EH (cell line): ENCODE measurements at places on chromosomes 12 and 14.
A peak's percentile ranks its signal among the peaks of the same experiment; 100 is the strongest.

- DNase-seq = no peak
Observed at GRCh38 chr12:7081037-7081436, 11.2 kb downstream of the C1R start.

DNA sequence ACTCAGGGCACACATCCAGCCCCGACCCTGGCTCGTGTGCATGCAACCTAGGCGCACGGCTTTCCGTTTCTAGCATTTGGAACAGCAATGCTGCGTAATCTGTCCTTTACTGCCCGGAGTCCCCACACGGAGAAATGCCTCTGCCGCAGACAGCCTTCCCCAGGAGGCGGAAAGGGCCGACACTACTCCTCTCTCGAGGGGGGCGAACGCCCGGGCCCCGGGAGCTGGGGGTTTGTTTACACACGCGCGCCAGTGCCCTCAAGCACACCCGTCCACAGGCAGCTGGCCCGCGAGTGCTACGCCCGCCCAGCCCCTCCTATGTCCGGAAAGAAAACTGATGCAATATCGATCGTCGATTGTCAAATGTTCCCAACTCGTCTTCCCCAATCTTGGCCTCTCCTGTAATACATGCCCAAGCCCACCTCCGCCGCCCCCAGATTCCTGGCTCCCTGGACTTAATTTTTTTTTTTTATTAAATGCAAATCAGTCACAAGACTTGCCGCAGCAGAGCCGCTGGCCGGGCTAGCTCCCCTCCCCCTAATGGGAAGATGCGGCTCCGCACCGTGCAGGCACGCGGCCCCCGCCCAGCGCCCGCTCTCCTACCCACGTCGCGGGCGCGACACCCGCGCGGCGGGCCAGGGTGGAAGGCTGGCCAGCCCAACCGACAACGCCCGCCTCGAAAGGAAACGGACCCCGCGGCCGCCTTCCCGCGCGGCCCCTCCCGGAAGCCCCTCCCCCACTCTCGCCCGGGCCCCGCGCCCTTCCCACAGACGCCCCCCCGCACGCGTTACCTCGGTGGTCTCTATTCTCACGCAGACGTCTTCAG is 642 bp downstream of the SLC38A2 start:
- peak; percentile 67 for DNase-seq

GRCh38 chr12:59429766-59430165 is 166.1 kb upstream of the SLC16A7 start:
- peak; percentile 46 for DNase-seq

GRCh38 chr12:6555018-6555691 is 687 bp downstream of the IFFO1 start:
- peak; percentile 48 for DNase-seq

DNA sequence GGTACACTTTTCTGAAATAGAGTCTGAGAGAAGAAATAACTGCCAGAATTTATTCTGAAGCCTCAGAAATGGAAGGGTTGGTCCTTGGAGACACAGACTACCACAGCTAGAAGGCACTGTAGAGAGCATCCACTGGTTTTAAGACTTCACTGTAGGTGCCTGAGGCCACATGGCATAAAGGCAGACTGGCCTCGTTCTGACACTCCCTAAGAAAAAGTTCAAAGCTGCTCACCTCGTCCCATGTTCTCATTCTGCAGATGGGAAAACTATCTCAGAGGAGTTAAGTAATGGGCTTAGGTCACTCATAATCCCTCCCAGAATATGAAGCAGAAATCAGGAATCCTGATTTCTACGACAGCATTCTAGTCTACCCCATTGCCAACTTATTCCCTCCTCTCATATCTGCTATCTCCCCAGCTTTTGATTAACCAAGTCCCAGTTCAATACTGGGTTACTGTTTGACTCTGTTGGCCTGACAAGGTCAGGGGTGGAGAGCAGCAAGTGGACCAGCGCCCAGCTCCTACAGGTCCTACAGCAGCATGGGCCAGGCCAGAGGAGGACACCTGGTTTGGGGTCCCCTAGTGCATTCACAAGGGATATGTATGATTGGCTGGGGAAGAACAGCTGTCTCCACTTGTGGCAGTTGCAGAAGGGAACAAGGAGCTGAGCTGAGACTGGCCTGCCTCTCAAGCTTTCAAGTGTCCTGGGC is 3.7 kb downstream of the ITGA5 start:
- no peak for DNase-seq

DNA sequence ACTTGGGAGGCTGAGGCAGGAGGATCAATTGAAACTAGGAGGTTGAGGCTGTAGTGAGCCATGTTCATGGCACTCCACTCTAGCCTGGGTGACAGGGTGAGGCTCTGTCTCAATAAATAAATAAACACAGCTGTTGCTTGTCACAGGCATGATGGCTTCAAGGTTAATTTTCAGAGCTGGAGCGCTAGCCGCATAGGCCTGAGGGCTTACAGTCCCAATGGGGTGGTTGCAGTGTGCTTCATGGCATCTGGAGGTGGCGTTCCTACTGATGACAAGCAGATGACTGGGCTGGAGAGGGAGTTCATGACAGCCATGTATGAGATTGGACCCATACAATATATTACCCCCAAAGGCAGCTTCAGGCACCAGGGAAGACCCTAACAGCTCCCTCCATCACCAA is 1.6 kb upstream of the FMNL3 start:
- peak; percentile 11 for DNase-seq

GRCh38 chr12:852864-853263 is 96.6 kb downstream of the RAD52 start:
- DNase-seq = no peak

- DNase-seq = no peak
Observed at GRCh38 chr12:132049876-132050275, 94.2 kb downstream of the DDX51 start.

DNA sequence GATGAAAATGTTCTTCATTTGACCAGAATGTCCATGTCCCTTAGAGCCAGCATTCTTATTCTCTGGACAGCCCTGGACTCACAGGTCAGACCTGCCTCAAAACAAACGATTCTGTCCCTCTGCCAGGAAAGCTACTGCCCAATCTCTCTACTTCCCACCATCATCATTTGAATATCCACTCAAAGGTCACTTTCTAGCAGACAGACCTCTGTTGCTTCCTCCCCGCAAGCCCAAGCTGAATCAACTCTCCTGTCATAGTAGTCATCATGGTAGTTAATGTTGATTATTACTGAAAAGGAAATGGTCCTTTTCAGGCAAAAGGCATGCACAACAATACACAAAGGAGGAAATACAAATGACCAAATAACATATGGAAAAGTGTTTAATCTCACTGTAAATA is 39.6 kb upstream of the CPM start:
- no peak for DNase-seq

GRCh38 chr14:22429546-22430294 is 159.3 kb downstream of the DAD1 start:
- no peak for DNase-seq

- DNase-seq = no peak
Observed at GRCh38 chr12:32151086-32151485, 44.4 kb downstream of the BICD1 start.

DNA sequence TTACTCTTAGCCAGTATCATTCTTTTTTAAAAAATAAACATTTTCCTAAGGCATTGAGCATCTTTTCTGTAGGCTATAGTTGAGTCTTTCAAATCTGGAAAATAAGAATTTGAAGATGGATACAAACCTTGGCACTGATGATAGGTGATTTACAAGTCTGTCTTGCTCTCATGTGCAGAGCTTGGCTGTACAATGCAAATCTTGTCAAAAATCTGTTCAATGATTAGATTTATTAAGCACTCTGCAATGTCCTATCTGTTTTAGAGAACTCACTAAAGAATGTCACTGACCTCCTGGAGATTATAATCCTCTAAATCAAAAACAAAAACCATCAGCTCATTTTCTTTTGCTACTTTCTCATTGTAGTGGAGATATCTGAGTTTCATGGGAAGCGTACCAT is 42.8 kb upstream of the AMIGO2 start:
- no peak for DNase-seq

- peak; percentile 72 for DNase-seq
Observed at GRCh38 chr12:53214687-53215455, 7.8 kb upstream of the ITGB7 start.

DNA sequence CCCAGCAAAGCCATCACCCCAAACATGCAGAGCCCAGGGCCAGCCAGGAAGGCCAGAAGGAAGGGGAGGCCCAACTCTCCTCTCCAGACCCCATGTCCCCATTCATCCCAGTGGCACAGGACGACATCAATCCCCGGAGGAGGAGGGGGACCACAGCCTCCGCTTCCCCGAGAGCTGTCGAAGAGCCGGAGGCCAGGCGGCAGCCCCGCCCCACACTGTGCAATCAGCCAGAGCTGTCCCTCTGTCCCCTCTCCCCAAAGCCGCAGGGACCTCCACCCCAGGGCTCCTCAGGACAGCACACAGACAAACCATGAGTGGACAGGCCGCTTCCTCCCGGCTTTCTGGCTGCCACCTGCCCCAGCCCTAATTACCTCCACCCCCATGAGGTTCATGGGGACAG is 16.8 kb downstream of the RAB35 start:
- DNase-seq = no peak

GRCh38 chr12:119206348-119207062 is 27.8 kb downstream of the HSPB8 start:
- DNase-seq = no peak

- no peak for DNase-seq
Observed at GRCh38 chr12:21780786-21781185, 6.3 kb upstream of the KCNJ8 start.

GRCh38 chr14:102799684-102800562 is 22.7 kb downstream of the TRAF3 start:
- peak; percentile 97 for DNase-seq

DNA sequence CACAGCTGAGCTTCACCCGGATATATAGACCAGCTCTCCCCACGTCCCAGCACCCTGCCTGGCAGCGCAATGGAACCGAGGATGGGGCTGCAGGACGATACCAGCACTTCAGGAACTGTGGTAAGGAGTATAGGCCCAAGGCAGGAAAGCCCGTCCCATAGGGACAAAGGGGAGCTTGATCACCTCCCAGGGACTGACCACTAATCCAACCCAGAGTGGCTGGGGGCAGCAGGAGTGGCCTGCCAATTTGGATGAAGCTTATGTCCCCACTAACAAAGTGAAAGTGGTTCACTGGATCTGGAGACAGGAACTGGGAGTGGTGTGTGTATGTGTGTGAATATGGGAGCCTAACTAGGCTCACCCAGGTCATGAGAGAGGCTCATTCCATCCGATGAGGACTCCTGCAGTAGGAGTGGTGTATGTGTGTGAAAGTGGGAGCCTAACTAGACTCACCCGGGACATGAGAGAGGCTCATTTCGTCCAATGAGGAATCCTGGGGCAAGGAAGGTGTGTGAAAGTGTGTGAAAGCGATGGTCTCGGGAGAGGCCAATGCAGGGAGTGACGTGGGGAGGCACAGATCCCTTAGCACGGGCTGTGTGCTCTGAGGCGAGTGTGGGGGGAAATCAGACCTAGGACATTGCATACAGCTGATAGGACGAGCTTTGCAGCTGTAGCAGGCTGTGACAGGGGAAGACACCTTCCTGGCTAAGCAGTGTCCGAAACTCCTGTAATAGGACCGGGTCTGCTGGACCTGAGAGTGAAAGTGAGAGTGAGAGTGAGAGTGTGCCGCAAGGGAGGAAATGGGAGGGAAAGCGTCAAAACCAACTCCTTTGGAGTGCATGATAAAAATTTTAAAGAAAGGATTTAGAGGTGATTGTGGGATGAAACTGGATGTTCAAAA is 25.7 kb downstream of the KLRK1 start:
- peak; percentile 55 for DNase-seq

- no peak for DNase-seq
Observed at GRCh38 chr12:56103066-56103711, 1.2 kb upstream of the PA2G4 start.

GRCh38 chr14:35083530-35084150 is 37.6 kb downstream of the FAM177A1 start:
- no peak for DNase-seq

DNA sequence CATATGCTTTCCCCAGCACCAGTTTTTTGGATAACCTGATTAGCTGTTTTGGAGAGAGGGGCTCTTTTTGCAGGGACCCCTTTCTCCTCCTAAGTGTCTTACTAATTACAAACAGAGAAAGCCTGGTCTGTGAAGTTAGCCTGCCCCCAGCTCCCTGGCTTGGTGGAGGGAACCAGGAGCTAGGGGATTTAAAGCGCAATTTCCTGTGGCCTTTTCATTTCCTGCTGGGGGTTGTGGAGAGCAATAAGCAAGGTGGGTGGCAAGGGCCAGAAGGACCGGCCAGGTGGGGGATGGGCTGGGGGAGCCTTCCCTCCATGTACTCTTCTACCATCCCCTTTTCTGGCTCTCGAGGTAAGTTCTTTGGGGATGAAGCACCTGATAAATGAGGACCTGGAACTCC is 4.1 kb upstream of the CISTR start:
- no peak for DNase-seq

DNA sequence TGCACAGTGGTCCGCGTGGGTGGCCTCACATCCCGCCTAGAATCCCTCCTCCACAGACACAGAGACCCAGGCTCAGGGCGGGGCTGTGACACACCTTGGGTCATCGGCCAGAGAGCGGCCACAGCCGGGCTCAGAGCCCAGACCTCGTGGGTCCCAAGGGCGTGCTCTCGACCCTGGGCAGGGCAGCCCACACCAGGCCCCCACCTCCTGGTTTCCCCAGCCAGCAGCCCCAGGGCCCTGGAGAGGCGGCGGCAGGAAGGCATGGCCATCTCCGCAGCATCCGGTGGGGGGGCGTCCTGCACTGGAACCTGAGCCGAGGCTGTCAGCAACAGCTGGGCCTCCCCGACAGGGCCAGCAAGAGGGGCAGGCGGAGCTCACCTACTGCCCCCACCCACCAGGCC is 15.2 kb downstream of the JAG2 start:
- no peak for DNase-seq

GRCh38 chr14:97382616-97383226 is 585.5 kb downstream of the VRK1 start:
- DNase-seq = no peak

GRCh38 chr14:40574780-40575179 is 1031.9 kb upstream of the LRFN5 start:
- no peak for DNase-seq

DNA sequence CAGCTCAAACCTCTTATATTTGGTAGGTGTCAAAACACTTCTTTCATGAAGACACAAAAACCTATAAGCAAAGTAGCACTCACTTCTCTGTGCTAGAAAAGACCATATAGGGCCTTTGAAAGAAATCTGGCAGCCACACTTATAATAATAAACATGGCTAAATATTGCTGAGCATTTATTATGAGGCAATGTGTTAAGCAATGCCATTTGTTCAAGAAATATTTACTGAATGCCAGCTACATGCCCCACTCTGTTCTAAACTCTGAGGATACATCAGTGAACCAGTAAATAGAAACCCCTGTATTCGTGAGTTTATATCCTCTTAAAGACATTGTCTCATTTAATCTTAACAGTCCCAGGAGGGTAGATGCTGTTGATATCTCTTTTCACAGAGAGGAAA is 52.0 kb downstream of the RNFT2 start:
- DNase-seq = peak; percentile 3
